MM.1S (cell line): ENCODE measurements at places on chromosomes 7 and 10.

DNA sequence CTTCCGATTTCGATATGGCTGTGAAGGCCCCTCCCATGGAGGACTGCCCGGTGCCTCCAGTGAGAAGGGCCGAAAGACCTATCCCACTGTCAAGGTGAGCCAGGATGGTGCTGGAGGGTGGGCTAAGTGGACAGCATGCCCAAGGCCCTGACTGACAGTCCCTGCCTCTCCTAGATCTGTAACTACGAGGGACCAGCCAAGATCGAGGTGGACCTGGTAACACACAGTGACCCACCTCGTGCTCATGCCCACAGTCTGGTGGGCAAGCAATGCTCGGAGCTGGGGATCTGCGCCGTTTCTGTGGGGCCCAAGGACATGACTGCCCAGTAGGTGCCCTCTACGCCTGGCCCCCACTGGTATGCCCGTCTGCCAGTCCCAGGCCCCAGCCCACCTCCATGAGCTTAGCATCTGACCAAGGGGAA lies 1.2 kb downstream of the NFKB2 start:
- H3K4me1 ChIP-seq = peaks cover 24% of the 10 kb centered on the region
- H3K4me3 ChIP-seq = peak overlapping the region; percentile 99
- H3K27me3 ChIP-seq = no peaks in the 10 kb centered on the region
- peaks cover 15% of the 10 kb centered on the region for H3K36me3 ChIP-seq
- H3K27ac ChIP-seq = peak overlapping the region; percentile 100; the same call in 1 of the 2 replicates

- H3K4me1 ChIP-seq = peaks cover 19% of the 10 kb centered on the region
- no peak for DNase-seq
- H3K27me3 ChIP-seq = no peaks in the 10 kb centered on the region
Observed at GRCh38 chr7:112145206-112145605, 61.0 kb downstream of the DOCK4 start.

GRCh38 chr10:95328013-95328412 lies 37.2 kb upstream of the PDLIM1 start:
- no peaks in the 10 kb centered on the region for H3K4me1 ChIP-seq
- no peak for DNase-seq
- no peaks in the 10 kb centered on the region for H3K36me3 ChIP-seq
- H3K27ac ChIP-seq = no peak overlapping the region
- no peak overlapping the region for H3K4me3 ChIP-seq

GRCh38 chr7:34247468-34247867 lies 342.1 kb downstream of the BMPER start:
- no peaks in the 10 kb centered on the region for H3K36me3 ChIP-seq
- no peaks in the 10 kb centered on the region for H3K27me3 ChIP-seq
- no peak overlapping the region for H3K27ac ChIP-seq
- no peaks in the 10 kb centered on the region for H3K4me1 ChIP-seq
- H3K4me3 ChIP-seq = no peak overlapping the region

GRCh38 chr10:52488606-52489485 lies 174.8 kb downstream of the DKK1 start:
- H3K36me3 ChIP-seq = no peaks in the 10 kb centered on the region
- DNase-seq = peak; percentile 61
- H3K27ac ChIP-seq = no peak overlapping the region
- no peaks in the 10 kb centered on the region for H3K27me3 ChIP-seq

GRCh38 chr7:154332811-154333580 lies 280.8 kb downstream of the DPP6 start:
- no peak for DNase-seq
- H3K4me3 ChIP-seq = no peak overlapping the region
- H3K36me3 ChIP-seq = no peaks in the 10 kb centered on the region
- no peaks in the 10 kb centered on the region for H3K4me1 ChIP-seq

- peaks cover 30% of the 10 kb centered on the region for H3K4me1 ChIP-seq
- H3K27me3 ChIP-seq = no peaks in the 10 kb centered on the region
- peak overlapping the region; percentile 92 for H3K27ac ChIP-seq
- H3K36me3 ChIP-seq = no peaks in the 10 kb centered on the region
- DNase-seq = peak; percentile 40
- H3K4me3 ChIP-seq = peak overlapping the region; percentile 94
Observed at GRCh38 chr7:131110297-131111080, 217.2 kb upstream of the MKLN1 start.

- no peaks in the 10 kb centered on the region for H3K27me3 ChIP-seq
- H3K27ac ChIP-seq = no peak overlapping the region
- no peaks in the 10 kb centered on the region for H3K4me1 ChIP-seq
- no peaks in the 10 kb centered on the region for H3K36me3 ChIP-seq
Observed at GRCh38 chr7:39313974-39314373, 252.2 kb upstream of the YAE1 start.

GRCh38 chr7:7653593-7654187 lies 13.1 kb downstream of the UMAD1 start:
- no peaks in the 10 kb centered on the region for H3K36me3 ChIP-seq
- H3K27ac ChIP-seq = no peak overlapping the region
- H3K4me3 ChIP-seq = no peak overlapping the region
- no peaks in the 10 kb centered on the region for H3K4me1 ChIP-seq

DNA sequence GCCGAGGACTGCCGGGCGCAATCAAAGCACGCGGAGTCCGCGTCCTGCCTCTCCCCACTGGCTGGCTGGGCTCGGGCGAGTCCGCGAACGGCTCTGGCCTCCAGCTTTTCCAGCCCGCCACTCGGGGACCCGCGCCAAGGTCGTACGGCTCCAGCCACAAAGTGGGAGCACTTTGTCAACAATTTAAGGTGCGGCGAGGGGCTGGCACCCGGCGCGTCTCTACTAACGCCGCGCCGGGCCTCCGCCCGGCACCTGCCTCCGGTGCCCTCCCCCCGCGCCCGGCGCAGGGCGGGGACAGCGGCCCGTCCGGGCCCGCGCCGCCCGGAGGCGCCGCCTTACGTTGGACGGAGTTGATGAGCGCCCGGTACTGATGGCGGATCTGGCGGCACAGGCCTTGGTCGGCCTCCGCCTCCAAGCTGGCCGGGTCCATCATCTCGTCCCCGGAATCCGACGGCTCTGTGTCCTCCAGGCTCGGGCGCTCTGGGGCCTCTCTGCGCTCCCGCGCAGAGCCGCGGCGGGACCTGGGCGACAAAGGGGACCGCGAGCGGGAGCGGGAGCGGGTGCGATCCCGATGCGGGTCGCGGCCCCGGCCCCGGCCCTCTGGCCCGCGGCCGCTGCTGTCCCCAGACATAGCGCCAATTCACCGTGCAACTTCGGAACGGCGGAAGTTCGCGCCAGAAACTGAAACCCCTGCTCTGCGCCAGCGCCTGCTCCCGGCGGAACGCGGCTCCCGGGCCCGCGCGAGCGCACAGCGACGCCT lies at the start of gene NSMCE4A:
Gene NSMCE4A (minus strand): TSS at position 683 of the 760 bp plus-strand sequence. CDS start 52 bp downstream, at position 631.
- 0 out of 2 replicates have a peak, but pooled peaks cover 6% of the 10 kb centered on the region for H3K4me1 ChIP-seq
- peaks cover 4% of the 10 kb centered on the region; the same call in 1 of the 2 replicates for H3K36me3 ChIP-seq
- peak within 1 kb of the TSS; percentile 99 for H3K4me3 ChIP-seq

DNA sequence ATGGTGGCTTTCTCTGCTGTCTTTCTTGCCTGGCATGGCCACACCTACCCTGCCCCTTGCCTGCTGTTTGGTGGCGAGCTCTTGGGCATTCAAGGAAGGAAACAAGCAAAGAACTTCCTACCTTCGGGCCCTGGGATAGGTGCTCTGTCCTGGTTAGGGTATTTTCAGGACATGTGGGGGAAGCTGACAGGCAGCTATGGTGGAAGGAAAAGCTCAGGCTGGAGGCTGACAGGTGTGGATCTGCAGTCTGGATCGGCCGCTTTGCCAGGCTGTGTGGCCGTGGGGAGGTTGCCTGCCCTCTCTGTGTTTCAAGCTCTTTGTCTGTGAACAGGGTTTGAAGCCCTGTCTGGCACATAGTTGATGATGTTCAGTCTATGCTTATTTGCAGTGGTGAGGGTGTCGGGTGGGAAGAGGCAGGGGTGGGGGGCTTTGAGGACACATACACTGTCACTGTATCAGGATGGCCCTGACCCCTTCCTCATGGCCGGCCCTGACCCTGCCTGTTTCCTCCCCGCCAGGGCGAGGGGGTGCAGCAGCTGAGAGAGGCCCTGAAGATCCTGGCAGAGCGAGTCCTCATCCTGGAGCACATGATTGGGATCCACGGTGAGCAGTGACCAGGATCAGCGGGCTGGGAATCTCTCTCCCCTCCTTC lies 73.7 kb downstream of the MYL10 start:
- no peaks in the 10 kb centered on the region for H3K4me1 ChIP-seq
- no peak overlapping the region for H3K27ac ChIP-seq
- H3K4me3 ChIP-seq = no peak overlapping the region
- H3K36me3 ChIP-seq = no peaks in the 10 kb centered on the region
- no peak for DNase-seq

- no peaks in the 10 kb centered on the region for H3K4me1 ChIP-seq
- H3K4me3 ChIP-seq = no peak overlapping the region
- H3K27ac ChIP-seq = no peak overlapping the region
- DNase-seq = no peak
Observed at GRCh38 chr7:22787951-22788350, 34.7 kb downstream of the TOMM7 start.
